ENCODE measurements at places on chromosomes 7 and 10.

DNA sequence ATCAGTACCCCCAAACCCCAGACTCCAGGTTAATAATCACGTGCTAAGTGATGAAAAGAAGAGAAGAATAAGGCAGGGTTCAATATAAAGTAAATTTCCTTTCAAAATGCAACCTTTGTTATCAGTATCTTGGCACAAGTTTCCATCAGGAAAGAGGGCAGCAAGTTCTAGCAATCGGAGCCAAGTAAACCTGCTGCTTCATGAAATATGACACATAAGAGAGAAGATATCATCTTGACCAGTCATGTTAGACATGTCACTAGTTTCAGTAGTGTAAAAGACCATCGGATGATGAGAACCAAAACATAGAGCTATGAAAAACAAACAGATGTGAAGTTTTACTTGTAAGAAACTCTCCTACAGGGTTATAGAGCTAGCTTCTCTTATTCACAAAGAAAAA lies 44.0 kb downstream of the AASS start:
- DNase-seq, result no peak

DNA sequence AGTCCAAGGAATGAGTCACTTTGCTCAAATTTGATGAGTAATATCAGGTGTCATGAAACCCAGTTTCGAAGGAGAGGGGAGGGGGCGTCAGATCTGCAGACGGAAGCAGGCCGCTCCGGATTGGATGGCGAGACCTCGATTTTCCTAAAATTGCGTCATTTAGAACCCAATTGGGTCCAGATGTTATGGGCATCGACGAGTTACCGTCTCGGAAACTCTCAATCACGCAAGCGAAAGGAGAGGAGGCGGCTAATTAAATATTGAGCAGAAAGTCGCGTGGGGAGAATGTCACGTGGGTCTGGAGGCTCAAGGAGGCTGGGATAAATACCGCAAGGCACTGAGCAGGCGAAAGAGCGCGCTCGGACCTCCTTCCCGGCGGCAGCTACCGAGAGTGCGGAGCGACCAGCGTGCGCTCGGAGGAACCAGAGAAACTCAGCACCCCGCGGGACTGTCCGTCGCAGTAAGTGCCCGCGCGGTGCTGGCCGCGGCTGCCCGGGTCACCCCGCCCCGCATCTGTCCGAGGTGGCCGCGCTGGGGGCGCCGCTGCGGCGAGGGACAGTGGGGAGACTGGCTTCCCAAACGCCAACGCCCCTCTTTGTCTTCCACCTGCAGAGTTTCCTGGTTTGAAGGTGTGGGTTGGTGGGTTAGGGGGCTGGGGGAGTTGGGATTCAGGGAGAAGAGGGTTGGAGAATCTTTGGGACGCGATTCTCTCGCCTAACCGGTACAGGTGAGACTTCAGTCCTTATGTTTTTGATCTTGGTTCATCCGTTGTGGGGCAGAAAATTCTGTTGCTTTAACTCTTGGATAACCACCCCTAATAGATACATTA lies at the start of gene TAC1:
Gene TAC1 (plus strand): TSS at position 351 of the 829 bp plus-strand sequence. CDS start 527 bp downstream, outside the sequence.
- DNase-seq, result no peak

DNA sequence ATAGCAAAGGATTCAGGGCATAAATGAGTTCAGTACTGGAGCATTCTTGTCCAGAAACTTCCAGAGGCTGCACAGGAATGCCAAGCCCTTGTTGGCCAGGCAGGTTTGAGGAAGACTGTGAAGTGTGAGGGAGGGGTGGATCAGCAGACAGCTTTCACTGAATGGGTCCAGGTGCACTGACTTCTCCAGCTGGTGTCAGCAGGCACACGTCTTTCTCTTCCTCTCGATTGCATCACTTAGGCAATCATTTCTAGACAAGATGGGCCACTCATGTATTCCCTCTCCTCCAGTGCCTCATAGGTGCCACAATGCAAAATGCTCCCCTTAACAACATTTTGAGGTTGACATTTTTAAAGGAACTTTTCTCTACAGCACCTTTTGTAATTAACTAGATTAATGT lies 15.6 kb upstream of the PLEKHS1 start:
- DNase-seq, result no peak

DNA sequence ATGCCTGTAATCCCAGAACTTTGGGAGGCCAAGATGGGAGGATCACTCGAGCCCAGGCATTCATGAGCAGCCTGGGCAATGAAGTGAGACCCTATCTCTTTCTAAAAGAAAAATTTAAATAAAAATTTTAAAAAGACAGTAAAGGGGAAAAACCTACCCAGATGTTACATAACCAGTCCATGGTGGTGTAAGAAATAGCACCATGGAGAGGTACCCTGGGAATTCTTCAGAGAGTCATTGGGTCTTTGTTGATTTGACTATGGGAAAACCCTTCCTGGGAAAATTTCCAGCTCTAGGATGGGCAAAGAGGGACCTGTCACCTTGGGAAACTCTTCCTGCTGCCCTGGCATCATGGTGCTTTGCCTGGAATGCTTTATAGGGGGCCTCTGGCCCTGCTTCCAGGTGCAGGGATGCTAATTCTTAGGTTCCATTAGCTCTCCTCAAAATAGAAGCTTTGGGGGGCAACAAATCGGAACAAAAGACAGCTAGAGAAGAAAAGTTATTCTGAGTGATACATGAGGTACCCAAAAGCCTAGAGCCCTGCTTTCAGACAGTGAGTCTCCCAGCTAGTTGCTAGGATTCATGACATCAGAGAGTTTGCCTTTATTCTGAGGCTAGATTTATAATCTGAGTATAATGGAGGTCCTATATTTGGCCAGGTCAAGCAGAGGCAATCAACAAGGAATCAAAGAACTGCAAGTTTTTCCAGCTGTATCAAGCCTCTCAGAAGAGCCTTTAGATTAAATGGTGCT lies 10.1 kb downstream of the CCDC136 start:
- DNase-seq, result no peak

GRCh38 chr10:36650274-36650673 lies 475.1 kb upstream of the ANKRD30A start:
- DNase-seq, result no peak

DNA sequence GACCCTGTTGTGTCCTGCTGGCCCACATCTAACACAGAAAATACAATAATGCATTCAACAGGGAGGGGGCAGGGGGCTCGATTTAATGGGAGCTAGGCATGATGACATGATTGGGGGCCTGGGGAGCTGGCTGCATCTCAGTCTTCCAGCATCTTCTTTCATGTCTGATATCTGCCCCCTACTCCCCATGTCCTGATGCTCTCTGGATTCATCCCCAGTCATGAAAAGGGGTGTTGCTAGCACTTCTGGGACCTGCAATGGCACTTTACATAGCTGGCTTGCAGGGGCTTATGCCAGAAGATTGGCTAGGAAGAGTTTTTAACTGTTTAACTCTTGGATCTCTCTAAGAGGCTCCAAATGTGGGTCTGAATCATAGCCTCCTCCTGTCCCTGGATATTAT lies 94.9 kb downstream of the AOAH start:
- DNase-seq, result no peak

DNA sequence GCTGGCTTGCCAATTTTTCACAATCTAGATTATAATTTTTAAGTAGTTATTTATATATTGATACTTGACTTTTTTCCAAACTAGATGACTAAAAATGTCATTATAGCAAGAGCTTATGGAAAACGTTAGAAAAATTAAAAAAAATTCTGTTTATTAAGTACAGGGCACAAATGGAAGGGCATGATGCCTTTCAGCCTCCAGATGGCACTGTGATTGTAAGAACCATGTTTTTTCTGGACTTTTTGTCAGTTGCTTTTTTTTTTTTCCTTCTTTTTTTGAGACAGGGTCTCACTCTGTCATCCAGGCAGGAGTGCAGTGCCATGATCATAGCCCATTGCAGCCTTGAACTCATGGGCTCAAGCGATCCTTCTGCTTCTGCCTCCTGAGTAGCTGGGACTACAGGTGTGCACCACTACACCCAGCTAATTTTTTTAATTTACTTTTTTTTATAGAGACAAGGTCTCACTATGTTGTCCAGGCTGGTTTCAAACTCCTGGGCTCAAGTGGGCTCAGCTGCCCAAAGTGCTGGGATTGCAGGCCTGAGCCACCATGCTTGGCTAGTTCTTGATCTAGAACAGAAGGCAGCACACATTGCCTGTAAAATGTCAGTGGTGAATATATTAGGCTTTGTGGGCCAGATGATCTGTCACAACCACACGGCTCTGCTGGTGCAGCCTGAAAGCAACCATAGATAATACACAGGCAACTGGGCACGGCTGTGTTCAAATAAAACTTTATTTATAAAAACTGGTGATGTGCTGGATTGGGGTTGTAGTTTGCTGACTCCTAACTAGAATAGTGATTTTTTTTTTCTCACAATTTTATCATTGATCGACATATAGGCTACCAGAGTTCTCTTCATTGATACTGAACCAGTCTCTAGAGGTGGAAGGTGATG lies 27.4 kb downstream of the UCMA start:
- no peak for DNase-seq

Data from stimulated activated CD4-positive, alpha-beta T cell treated with anti-CD3 and anti-CD28 coated beads, Interleukin-2, amount 100 ng/mL, for 48 hours (primary cell).